ENCODE measurements at places on chromosomes 13 and 19.

GRCh38 chr13:97492684-97493371 lies 58.9 kb downstream of the RAP2A start:
- no peak for DNase-seq

DNA sequence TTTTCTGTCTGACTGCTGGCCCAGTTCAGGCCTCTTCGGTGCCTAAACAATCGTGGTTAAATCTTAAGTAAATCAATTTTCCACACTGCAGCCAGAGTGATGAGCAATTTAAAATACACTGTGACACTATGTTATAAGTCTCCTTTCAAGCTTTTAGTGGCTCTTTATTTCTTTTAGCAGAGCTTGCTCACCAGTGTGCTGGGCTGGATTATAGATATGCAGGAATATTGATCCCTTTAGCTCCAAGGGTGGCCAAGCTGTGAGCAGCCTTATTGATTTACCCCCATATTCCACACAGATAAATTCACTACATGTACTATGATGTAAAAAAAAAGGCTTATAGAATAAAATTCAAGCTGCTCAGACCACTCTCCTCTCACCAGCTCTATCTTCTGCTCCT lies 21.7 kb downstream of the CBY2 start:
- DNase-seq = no peak

GRCh38 chr19:17091758-17092333 lies 16.3 kb downstream of the MYO9B start:
- DNase-seq = no peak

- DNase-seq = no peak
Measured at GRCh38 chr13:44618326-44618725, 42.2 kb upstream of the TSC22D1 start.

- no peak for DNase-seq
Measured at GRCh38 chr13:46633416-46633815, 80.4 kb downstream of the LRCH1 start.

- no peak for DNase-seq
Measured at GRCh38 chr13:74243637-74244526, 109.7 kb upstream of the KLF12 start.
